ENCODE measurements at places on chromosomes 7 and 10.
A peak's percentile ranks its signal among the peaks of the same experiment; 100 is the strongest.

DNA sequence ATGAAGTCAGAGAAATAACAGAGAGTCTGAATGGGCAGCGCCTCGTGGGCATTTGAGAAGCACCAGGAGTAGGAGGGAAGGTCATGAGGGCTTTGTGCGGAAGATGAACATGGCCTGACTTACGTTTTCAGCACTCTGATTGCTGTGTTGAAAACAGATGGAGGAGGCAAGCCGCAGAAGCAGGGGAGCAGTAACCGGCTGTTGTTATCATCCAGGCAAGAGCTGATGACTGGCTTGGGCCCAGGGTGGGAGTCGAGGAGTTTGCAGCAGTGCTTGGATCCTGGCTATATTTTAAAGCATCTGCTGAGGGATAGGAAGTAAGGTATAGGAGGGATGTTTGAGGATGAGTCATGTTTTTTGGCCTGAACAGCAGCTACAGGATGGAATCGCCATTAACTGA is 12.7 kb upstream of the PDLIM1 start:
- DNase-seq, result no peak

GRCh38 chr7:106999023-106999422 is 45.5 kb upstream of the PRKAR2B start:
- no peak for DNase-seq

DNA sequence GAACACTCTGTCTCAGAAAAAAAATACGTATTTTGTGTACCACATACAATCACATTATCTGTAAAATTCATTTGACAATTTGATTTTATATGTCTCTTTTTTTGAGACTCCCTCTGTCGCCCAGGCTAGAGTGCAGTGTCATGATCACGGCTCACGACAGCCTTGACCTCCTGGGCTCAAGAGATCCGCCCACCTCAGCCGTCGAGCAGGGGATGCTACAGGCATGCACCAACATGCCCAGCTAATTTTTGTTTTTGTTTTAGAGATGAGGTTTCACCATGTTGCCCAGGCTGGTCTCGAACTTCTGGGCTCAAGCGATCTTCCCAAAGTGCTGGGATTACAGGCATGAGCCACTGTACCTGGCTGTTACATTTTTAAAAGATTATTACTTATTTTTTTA is 11.6 kb upstream of the BAZ1B start:
- DNase-seq, result no peak

- no peak for DNase-seq
Observed at GRCh38 chr7:3439333-3440030, 138.4 kb downstream of the SDK1 start.

GRCh38 chr10:132410779-132411532 is 14.0 kb downstream of the PWWP2B start:
- no peak for DNase-seq

DNA sequence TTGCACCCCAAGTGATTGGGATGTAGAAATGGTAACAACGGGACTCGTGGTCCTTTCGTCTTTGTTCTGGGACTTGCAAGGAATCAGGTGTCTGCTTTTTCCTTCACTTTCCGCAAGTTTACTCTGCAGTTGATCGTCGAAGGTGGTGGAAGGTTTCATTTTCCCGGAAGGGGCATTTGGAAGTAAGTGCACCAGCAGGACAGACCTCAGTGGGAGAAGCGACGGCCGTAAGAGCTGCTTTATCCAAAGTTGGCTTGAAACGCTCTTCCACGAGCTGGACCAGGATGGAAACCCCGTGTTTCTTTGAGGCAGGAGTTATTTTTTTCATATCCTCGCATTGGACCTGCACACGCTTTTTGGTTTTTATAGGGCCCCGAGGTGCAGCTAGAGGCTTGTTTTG is 1.2 kb downstream of the BRI3 start:
- no peak for DNase-seq

DNA sequence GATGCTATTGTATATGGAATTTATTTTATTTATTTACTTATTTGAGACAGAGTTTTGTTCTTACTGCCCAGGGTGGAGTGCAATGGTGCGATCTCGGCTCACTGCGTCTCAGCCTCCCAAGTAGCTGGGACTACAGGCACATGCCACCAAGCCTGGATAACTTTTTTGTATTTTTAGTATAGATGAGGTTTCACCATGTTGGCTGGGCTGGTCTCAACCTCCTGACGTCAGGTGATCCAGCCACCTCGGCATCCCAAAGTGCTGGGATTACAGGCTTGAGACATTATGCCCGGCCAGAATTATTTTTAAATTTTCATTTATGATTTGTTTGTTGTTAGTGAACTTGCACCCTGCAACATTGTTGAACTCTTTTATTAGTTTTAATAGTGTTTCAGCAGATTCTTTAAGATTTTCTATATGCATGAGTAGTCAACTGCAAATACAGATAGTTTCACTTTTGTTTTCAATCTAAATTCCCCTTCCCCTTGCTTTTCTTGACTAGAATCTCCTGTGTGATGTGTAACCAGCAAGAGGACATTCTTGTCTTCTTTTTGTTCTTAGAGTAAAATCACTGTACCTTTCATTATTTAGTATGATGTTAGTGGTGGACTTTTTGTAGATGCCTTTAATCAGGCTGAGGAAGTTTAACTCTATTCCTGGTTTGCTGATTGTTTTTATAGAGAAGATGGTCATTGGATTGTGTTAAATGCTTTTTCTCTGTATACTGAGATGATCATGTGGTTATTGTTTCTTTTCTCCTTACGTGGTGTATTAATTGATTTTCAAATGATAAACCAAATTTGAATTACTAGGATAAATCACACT is 27.8 kb downstream of the ZNF33A start:
- peak; percentile 50 for DNase-seq
